ENCODE measurements at places on chromosomes 2 and 18. TPM values are rescaled to one million over a fixed set of nuclear protein-coding genes. Genes with fewer than 3 reads are reported as not detected.

DNA sequence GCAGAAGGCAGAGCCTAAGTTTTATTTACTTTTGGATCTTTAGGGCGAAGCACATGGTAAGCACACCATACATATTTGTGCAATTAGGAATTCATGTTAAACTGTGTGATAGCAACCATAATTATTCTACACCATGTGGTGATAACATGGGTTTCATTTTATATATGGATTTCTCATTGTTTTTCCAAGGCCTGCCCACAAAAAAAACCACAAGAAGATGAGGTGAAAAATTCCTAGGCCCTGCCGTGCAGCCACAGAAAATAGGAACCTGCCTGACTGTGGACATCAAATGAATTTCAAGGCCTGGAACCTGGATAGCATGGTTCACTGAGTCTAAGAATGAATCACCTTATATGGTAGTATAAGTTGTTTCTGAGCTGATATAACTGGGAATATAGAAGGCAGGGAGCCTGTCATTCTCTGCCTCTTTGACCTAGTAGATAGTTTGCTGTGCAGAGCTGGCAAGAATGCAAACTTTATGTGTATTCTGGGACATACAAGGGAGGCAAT is 22.4 kb upstream of the SSB start:
- H3K4me1 ChIP-seq: no peaks in the 10 kb centered on the region
- H3K36me3 ChIP-seq: no peaks in the 10 kb centered on the region
- no peak overlapping the region for H3K4me3 ChIP-seq
- no peak overlapping the region for H3K27ac ChIP-seq
- no peak for DNase-seq

GRCh38 chr18:23683671-23684070 is 5.6 kb upstream of the LAMA3 start:
- H3K27ac ChIP-seq: peak overlapping the region; percentile 92
- H3K4me3 ChIP-seq: no peak overlapping the region
- H3K36me3 ChIP-seq: no peaks in the 10 kb centered on the region
- H3K4me1 ChIP-seq: peaks cover 35% of the 10 kb centered on the region

DNA sequence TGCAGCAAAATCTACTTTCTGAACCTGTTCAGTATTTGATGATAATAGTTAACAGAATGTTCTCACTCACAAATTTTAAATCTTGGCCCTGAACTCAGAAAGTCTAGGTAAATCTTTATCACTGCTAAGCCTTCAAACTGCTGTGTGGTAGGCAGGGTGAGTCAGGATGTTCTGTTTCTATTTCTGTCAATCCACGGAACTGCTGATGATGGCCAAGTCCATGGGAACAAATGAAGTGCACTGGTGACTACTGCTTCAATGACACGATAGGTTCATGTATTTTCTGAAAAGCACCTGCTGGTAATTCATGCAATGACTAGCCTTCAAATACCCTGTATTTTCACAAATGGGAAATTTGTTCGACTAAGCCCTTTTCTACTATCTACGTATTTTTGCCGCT is 14.2 kb downstream of the NIFK start:
- H3K27ac ChIP-seq: peak overlapping the region; percentile 86
- no peaks in the 10 kb centered on the region for H3K27me3 ChIP-seq
- peaks cover 8% of the 10 kb centered on the region for H3K36me3 ChIP-seq
- peak; percentile 67 for DNase-seq
- peak overlapping the region; percentile 39 for H3K4me3 ChIP-seq

- no peak overlapping the region for H3K27ac ChIP-seq
- no peaks in the 10 kb centered on the region for H3K27me3 ChIP-seq
- no peaks in the 10 kb centered on the region for H3K4me1 ChIP-seq
- no peaks in the 10 kb centered on the region for H3K36me3 ChIP-seq
- H3K4me3 ChIP-seq: no peak overlapping the region
Measured at GRCh38 chr2:35785564-35785963, 570.0 kb upstream of the CRIM1 start.

DNA sequence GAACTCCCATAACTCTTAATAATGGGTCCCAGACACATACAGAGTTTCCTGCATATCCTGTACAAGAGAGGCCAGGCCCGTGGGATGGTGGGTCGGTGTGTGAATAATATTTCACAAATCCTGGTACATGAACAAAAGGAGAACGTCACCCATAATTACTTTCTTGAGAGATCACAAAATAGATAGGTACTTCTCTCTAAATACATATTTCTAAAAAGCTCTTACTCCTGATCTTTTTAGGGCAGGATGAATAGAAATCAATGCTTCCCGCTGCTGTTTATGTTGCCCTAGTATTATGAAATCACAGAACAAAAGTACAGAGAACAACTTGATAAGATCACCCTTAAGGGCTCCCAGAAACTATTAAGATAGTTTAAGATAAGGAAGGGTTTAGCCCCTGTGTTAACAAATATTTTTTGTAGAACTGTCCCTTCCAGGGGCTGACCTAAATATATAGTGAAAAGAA is 5.4 kb downstream of the IRS1 start:
- no peaks in the 10 kb centered on the region for H3K27me3 ChIP-seq
- peak overlapping the region; percentile 88 for H3K4me3 ChIP-seq
- H3K27ac ChIP-seq: peak overlapping the region; percentile 88
- H3K36me3 ChIP-seq: peaks cover 55% of the 10 kb centered on the region
- no peak for DNase-seq

- no peak overlapping the region for H3K4me3 ChIP-seq
- H3K27me3 ChIP-seq: no peaks in the 10 kb centered on the region
- peak; percentile 55 for DNase-seq
- peaks cover 24% of the 10 kb centered on the region for H3K4me1 ChIP-seq
Measured at GRCh38 chr2:225025917-225026571, 16.2 kb downstream of the DOCK10 start.

DNA sequence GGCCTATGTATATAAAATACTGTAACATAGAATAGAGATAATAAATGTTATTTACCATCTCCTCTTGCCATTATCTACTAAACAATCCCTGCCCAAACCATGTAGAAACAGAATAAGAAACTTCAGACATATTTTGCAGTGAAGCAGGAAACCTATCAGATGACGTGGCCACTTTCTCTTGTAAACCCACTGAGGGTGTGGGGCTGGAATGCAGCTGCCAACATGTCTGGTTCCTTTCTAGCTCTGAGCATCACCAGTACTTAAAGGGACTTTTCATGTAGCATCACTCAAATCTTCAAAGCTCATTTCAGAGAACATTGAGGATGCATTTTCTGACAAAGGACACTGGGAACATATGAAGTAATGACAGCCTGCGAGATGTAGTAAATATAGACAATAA is 251.8 kb downstream of the LPIN1 start:
- H3K27ac ChIP-seq: no peak overlapping the region
- H3K27me3 ChIP-seq: no peaks in the 10 kb centered on the region
- H3K4me3 ChIP-seq: no peak overlapping the region
- peak; percentile 49 for DNase-seq
- H3K36me3 ChIP-seq: no peaks in the 10 kb centered on the region

DNA sequence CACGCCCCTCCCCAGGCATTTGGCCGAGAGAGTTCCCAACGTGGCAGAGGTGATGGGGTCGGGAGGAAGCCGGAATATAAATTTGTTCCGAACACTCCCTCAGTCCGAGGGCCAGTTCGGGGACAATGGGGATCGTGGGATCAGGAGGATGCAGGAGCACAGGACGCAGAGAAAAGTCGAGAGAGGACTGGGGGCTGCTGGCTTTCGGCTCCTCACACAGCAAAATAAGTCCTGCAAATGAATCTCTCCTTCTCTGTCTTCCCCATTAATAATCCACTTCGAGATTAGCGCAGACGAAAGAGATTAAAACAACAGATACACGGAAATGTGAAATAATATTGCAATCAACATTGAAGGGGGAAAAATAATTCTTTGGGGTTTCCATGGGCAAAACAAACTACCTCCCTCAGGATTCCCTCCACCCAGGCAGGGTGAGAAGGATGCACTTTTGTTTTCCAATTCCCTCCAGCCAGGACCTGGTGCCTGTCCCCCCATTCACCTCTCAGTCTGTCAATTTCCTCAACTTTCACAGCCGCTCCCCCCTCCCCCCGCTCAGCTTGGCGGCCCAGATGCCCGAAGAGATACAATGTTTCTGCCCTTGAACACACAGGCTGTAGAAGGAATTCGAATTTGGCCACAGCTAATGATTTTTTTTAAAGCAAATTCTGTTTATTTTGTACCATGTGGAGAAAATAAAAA is 3.1 kb upstream of the ZEB2 start:
- H3K27me3 ChIP-seq: peaks cover 39% of the 10 kb centered on the region
- no peak overlapping the region for H3K27ac ChIP-seq
- peaks cover 9% of the 10 kb centered on the region for H3K4me1 ChIP-seq
- DNase-seq: no peak

DNA sequence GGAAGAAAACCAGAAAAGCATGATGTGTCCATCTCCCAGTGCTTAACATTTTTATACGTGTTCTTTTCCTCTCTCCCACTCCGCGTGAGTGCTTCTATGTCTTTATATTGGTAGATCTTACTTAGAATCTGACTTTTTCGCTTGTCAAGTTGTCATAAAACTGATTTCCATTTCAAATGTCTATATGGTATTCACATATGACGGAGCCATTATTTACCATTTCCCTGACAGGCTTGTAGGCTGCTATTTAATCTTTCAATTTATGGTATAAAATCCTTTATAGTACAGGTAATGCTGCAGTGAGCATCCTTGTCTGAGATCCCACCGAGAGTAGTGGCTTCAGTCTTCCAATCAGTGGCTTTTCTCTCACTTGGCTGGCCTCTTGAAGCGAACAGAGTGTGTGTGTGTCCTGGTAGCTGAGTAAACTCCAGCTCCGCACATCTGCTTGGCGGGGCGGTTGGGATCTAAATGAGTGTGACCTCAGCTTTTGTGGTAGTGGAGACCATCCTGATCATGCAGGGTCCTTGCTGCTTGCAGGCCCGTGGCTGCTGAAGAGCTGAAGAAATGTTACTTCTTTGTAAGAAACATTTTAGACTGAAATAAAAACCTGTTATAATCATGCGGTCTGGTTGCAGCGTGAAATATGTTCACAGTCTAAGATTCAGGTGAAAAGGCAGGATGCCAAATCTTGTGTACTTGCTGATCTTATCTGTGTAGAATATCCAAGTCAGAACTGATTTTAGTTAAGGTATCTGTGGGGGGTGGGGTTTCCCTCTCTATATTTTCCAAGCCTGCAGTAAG is 40.2 kb downstream of the INPP4A start:
- no peaks in the 10 kb centered on the region for H3K36me3 ChIP-seq
- H3K27ac ChIP-seq: peak overlapping the region; percentile 96
- DNase-seq: peak; percentile 41
- no peaks in the 10 kb centered on the region for H3K27me3 ChIP-seq
- no peak overlapping the region for H3K4me3 ChIP-seq
- peaks cover 60% of the 10 kb centered on the region for H3K4me1 ChIP-seq

GRCh38 chr18:9413576-9413975 is 61.7 kb upstream of the RALBP1 start:
- H3K36me3 ChIP-seq: no peaks in the 10 kb centered on the region
- H3K27ac ChIP-seq: no peak overlapping the region
- no peaks in the 10 kb centered on the region for H3K27me3 ChIP-seq
- DNase-seq: no peak

DNA sequence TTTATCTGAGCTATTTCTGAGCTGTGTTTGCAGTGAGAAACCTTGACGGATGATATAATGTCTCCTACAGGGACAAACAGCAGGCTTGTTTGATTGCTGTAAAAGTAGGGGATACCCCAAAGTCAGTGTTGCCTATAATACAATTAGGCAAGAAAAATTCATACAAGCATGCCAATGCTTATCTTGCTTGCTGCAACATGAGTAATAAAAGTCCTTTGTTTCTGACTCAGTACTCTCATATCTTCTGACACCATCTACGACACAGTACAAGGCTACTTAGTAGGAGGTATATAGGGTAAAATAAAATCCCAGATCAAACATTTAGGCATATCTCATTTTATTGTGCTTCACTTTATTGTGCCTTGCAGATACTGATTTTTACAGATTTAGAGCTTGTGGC is 33.0 kb downstream of the ERBB4 start:
- DNase-seq: no peak
- H3K27ac ChIP-seq: no peak overlapping the region
- H3K4me3 ChIP-seq: no peak overlapping the region
- no peaks in the 10 kb centered on the region for H3K4me1 ChIP-seq

DNA sequence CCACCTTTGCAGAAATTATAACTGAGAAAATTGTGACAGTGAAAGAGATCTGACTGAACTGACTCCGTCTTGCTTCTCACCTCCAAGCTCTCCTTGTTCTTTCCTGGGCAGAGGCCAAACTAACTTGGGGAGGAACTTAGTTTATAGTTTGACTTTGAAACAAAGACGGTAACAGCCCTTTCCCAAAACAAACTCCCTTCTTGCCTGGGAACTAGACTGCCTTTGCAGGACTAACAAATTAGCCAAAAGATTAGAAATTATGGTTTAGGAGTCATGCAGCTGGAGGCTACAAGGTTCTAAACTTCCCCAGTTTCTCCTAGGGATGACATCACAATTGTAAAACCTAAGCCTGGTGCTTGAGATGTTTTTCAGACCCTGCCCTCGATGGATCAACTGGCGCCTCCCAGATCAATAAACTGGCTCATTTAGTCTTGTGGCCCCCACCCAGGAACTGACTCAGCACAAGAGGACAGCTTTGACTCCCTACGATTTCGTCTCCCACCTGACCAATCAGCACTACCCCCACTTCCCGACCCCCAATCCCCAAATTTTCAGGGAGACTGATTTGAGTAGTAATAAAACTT is 137.7 kb downstream of the ALPK2 start:
- no peaks in the 10 kb centered on the region for H3K36me3 ChIP-seq
- H3K27ac ChIP-seq: no peak overlapping the region
- no peak for DNase-seq

DNA sequence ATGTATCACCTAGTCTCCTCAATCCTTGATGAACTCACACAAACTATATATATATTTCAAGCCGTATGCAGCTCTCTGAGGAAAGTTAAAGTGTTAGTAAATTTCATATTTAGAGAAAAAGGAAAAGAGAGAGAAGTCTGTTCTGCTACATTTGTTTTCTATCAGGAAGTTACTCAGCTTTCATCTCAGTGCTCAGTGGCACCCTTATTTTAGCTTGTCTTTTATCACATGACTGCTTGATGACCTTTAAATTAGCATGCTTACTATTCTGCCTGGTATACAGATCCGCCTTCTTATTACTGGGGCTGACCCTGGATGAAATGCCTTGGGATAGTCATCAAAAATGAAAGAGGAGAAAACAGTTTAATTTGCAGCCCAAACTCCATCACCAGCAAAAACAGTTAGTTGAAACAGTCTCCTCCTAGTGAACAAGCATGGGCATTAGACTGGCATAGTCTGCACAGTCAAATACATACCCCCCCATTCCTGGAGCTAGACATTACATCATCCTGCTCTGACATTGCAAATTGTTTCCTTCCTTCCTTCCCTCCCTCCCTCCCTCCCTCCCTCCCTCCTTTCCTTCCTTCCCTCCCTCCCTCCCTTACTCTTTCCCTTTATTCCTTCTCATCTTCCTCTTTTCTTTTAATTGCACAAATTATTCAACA is 215.7 kb downstream of the TMEM182 start:
- DNase-seq: no peak
- H3K36me3 ChIP-seq: no peaks in the 10 kb centered on the region
- H3K4me1 ChIP-seq: no peaks in the 10 kb centered on the region
- H3K4me3 ChIP-seq: no peak overlapping the region

- no peak overlapping the region for H3K27ac ChIP-seq
- H3K4me3 ChIP-seq: no peak overlapping the region
Measured at GRCh38 chr2:14587119-14587518, 45.4 kb upstream of the LRATD1 start.

PLCD4 gene
- 11.7 TPM for total RNA-seq

RAB12 gene
- 54.9 TPM for total RNA-seq

ELAC1 gene
- total RNA-seq: 4.4 TPM

KRTCAP3 gene
- not detected for total RNA-seq

CEP76 gene
- total RNA-seq: 25.1 TPM

IL1F10 gene
- total RNA-seq: not detected

FBXO11 gene
- total RNA-seq: 39.6 TPM

HOXD1 gene
- not detected for total RNA-seq

ILKAP gene
- total RNA-seq: 28.7 TPM

CCDC178 gene
- total RNA-seq: not detected

Data from PC-3 (cell line).